ENCODE measurements at places on chromosomes 7 and 10. TPM values are rescaled to one million over a fixed set of nuclear protein-coding genes. Genes with fewer than 3 reads are reported as not detected.

- H3K4me1 ChIP-seq: peaks cover 28% of the 10 kb centered on the region
- H3K36me3 ChIP-seq: peaks cover 1% of the 10 kb centered on the region
- H3K4me3 ChIP-seq: no peak overlapping the region
These were observed 77.8 kb downstream of the TCF7L2 start for GRCh38 chr10:113027574-113028455.

- no peak overlapping the region for H3K27ac ChIP-seq
- H3K4me1 ChIP-seq: no peaks in the 10 kb centered on the region
- no peaks in the 10 kb centered on the region for H3K27me3 ChIP-seq
- H3K36me3 ChIP-seq: no peaks in the 10 kb centered on the region
- no peak overlapping the region for H3K4me3 ChIP-seq
- DNase-seq: no peak
These were observed 14.7 kb downstream of the CALCR start for GRCh38 chr7:93559639-93560491.

DNA sequence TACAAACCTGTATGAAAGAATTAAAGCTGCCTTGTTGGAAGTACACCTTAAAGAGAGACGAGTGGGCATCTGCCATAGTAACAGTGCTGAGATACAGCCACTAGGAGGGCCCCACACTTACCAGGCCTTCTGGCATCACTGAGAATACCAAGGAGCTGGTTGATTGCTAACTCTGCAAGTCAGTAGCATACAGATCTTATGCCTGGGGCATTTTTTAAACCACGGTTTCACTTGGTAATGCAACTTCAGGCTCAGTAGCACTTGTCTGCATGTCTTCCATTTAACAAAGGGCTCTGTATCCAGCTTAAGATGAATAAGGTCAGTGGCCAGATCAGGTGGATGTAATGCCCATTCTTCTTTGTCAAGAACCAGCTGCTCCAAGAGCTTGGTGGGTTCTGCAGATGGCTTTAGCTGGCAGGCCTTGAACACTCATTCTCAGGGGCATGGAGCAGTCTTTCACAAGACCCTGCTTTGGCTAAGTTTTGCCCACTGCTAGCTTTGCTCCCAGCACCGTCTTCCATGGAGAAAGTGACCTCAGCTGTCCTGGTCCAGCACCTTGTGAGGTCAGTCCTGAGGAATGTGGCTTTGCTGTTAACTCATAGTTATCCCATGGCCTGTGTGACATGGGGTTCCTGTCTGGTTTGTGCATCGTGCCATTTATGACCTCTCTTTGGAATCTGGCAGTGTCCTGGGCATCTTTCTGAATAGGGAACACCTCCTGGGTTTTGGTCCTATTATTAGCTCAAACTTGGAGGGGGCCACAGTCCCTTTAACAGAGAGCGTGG is 68.1 kb downstream of the BMPER start:
- H3K36me3 ChIP-seq: no peaks in the 10 kb centered on the region
- DNase-seq: no peak
- no peak overlapping the region for H3K27ac ChIP-seq
- no peak overlapping the region for H3K4me3 ChIP-seq
- no peaks in the 10 kb centered on the region for H3K27me3 ChIP-seq
- no peaks in the 10 kb centered on the region for H3K4me1 ChIP-seq

- no peak overlapping the region for H3K4me3 ChIP-seq
- DNase-seq: no peak
- H3K27me3 ChIP-seq: peaks cover 1% of the 10 kb centered on the region
These were observed 1.9 kb upstream of the EN2 start for GRCh38 chr7:155455776-155456737.

PALS2 gene
- total RNA-seq: 38.5 TPM

HTR5A gene
- total RNA-seq: not detected

RADIL gene
- total RNA-seq: not detected
